ENCODE measurements at places on chromosomes 16 and 17.

DNA sequence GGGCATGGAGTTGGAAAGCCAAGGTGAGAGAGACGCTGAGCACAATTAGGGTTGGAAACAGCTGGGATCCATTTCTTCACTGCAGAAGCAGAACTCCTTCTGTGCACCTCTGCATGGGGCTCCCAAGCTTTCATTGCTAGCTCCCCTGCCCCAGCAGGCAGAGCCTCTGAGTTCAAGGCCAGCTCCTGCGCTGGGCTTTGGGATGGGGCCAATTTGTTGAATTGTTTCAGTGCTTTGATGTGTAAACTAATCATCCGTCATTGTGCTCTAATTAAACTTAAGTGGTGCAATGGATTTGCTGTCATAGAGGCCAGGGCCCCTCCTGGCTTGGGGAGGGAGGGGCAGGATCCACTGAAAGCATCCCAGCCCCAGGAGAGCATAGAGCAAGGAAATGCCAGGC lies 13.5 kb upstream of the LYRM9 start:
- DNase-seq, result no peak

- no peak for DNase-seq
Measured at GRCh38 chr16:85582229-85582991, 30.7 kb upstream of the GSE1 start.

DNA sequence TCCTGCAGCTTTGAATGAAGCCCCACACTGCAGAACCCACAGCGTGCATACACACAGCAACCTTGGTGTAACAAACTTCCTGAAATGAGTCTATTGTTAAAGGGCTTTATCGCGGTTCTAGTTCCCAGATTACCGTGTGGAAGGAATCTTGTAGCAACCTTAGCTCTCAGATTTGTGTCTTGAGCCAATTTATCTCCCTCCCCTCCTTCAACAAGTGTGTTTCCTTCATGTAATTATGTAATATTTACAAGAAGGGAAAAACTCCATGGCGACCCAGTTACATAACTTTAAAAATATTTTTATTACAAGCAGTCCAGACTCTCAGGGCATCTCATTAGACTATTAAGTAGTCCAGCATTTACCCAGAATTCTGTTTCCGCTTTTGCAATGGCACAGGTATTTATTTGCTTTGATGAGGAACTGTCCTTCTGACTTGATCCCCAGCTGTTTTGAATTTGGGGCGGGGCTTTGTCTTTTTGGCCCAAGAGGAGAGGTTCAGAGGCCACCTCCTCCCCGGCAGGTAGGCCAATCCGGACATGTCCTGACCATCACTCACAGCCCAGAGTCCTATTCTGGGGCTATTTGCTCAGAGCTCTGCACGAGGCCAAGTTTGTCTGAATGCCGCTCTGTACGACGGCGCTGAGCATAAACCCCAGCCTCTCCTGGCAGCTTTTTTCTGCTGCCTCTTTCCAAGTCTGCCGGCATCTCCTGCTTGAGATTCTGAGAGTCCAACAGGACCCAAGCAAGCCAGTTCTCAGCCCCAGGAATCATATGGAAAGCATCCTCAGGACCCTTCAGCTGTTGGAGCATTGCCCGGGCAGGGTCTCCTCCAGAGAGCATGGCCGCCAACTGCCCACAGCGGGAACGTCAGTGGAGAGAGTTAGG lies 35.6 kb downstream of the CLEC16A start:
- DNase-seq, result no peak

DNA sequence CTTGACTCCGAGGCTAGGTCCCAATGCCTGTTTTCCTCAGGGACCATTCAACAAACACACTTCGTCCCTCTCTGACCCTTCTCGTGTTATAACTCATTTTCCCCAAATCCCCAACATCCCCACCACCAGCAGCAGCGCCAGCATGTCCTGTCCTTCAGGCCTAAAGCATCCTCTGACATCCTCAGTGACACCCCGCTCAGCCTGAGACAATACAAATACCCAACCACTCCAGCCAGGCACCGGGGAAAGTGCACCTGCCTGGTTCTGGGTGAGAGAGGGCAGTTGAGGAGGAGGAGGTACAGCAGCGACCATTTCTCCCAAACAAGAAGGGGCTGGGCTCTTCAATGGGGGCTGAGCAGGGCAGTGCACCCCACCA lies 4.7 kb downstream of the MNT start:
- DNase-seq, result no peak

- DNase-seq, result no peak
Measured at GRCh38 chr17:64497565-64498035, 746 bp upstream of the POLG2 start.

DNA sequence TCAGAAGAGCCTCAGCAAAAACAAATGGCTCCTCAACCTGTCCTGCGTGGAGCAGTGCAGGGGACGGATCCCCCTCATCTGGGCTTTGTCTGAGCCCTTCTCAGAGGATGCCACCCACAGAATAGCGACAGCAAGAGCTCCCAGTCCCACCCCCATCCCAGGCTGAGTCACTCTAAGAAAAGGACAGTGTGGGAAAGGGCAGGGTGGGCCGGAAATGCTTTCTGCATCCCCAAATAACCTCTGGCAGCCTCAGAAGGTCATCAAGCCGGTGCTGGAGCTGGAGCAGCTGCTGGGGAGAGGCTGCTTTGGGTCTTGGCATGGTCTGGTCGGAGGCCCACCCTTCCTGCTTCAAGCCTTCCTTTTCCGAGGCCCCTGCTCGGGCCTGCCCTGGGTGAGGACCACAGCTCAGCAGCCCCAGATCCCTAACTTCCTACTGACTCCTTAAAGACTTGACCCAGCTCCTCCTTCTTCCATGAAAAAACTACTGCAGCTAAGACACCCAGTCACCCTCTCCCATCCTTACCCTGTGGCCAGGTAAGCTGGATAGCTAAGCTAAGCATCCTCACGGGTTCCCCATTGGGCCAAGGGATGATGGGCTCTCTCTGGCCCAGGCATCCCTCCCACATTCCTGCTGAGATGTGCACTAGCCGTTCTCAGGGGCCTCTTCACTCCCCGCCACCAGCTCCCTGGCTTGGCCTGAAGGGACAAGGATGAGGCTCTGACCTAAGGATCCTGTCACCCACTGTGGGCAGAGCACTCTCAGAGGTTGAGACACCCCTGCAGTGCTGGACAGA lies 8.7 kb downstream of the SLC12A4 start:
- DNase-seq, result no peak

DNA sequence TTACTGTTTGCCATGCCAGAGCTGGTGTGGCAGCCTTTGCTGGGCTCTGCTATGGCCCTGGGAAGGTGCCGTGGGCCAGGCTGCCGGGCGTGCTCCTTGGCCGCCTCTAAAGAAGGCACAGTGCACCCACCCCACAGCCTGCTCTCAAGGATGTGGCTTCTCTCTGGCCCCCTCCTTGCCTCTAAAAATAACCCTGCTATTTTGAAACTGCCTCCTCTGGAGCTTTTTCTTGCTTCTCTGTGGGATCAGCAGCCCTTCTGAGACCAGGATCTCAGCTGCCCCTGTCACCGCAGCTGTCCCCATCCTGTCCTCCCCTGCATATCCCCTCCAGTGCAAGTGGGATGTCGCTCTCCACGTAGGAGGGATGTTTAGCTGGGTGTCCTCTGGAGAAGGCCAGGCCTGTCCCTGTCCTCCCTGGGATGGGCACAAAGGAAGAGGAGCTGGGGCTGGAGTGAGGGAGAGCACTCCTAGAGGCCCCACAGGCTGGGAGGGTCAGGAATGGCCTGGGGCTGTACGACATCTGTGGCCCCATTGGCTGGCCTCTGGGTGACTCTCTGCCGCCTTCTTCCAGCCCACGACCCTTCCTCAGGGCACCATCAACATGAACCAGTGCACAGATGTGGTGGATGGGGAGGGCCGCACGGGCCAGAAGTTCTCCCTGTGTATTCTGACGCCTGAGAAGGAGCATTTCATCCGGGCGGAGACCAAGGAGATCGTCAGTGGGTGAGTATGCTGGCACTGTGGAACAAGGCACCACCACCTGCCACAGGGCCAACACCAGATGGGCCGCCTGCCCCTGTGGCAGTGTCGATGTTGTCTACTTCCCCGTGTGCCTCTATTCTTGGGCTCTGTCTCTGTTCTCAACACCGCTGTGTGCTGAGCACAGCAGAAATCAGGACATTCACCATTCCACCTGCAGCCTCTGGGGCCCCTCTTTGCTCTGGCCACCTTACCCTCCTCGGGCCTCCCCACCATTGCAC lies 79.7 kb downstream of the PLD6 start:
- no peak for DNase-seq

GRCh38 chr16:88436796-88437195 lies 16.3 kb upstream of the ZFPM1 start:
- DNase-seq, result no peak

All from GM12864 (cell line).